ENCODE measurements at places on chromosomes 11 and 22.

- DNase-seq = no peak
Observed at GRCh38 chr11:122441666-122442035, 213.9 kb upstream of the UBASH3B start.

DNA sequence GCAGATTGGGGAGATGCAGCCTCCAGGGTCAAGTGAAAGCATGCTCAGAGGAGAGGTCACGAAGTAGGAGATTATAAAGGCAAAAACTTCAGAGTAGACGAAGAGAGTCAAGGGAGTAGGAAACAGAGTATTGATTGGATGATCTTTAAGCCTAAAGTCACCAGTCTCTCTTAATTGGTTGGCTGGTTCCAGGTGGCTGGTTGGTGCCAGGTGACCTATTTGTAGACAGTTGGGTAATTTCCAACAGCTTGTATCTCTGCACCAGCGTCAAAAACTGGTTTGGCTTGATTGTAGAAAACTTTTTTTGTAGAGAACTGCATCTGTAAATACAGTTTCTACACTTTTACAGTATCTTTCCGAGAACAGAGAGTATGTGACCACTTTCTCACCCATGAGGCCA lies 75.7 kb upstream of the CCDC90B start:
- DNase-seq = no peak

GRCh38 chr11:122108192-122108799 lies 7.7 kb downstream of the BLID start:
- DNase-seq = peak; percentile 77

DNA sequence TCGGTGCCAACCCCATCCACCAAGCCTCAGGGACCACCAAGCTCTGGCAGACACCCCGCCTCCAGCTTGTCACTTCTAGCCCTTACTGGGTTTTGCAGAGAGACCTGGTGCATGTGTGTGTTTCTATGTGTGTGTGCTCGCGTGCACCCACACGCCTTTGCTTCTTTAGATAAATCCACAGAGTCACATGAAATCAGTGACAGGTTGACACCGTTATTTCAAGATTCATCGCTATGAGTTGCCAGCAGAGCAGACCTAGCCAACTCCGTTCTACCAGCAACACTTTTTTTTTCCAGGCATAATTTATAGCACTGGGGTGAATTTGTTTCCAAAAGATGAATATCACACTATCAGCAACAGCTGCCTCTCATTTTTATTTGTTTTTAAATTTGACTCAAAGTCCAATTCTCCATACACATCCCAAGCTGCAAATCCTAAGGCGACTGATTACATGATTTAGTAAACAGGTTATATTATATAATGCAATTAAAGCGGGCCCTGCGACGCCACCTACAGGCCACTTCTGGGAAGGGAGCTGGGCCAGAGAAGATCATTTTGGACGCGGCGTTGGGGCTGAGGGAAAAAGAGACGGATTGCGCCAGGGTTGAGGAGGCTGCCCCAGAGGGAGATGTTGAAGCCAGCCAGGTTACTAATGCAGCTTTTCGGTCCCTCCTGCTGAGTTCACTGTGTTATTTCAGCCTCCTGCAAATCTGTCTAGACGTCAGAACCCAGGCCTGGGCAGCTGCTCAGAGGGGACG lies 150.5 kb downstream of the FEZ1 start:
- peak; percentile 86 for DNase-seq

GRCh38 chr11:19080579-19080993 lies 20.1 kb upstream of the MRGPRX2 start:
- peak; percentile 91 for DNase-seq

- DNase-seq = peak; percentile 26
Observed at GRCh38 chr22:35634943-35635540, 13.2 kb upstream of the APOL6 start.

GRCh38 chr11:14059491-14059890 lies 97.0 kb downstream of the SPON1 start:
- DNase-seq = no peak

DNA sequence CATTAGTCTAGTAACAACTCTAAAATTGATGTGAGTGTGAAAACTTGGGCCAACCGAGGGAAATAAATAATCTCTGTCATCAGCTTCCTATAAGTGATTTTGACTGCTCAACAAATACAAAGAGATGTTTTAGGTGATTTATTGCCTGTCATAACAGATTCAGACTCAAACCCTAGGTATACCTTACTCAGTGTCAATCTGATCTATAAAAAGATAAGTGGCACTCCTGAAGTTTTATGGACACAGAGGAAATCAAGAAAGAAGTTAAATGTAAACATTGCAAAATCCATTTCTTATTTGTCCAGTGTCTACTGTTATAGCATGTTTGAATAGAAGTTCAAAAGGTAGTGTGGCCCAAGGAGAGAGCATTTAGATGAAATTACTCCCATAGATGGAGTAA lies 30.4 kb upstream of the TYR start:
- no peak for DNase-seq

- no peak for DNase-seq
Observed at GRCh38 chr22:49755631-49756001, 72.1 kb downstream of the BRD1 start.

DNA sequence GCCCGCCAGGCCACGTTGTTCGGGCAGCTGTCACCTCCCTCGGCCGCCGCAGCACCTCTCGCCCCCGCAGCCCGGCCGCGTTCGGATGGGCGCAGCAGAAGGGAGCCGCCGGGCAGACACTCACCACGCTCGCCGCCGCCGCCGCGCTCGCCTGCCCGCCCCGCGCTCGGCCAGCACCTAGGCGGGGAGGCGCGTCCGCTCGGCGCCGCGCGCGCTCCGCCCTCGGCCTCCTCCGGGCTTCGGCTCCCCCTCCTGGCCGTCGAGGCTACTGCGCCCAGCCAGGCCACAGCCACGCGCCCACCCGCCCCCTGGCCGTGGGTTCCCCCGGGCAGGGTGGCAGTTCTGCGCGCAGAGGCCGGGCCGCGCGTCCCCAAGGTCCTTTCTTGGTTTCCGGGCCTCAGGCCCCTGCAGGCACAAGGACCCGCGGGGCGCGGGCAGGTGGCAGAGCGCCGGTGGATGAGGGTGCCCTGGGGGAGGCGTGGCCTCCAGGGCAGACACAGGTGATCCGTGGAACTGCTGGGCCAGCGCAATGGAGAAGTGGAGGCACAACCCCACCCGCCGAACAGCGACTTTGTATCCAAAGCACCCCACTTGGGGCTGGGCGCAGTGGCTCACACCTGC lies at the start of gene SLC25A22:
TSS of gene SLC25A22 (minus strand) at position 189 of the 621 bp plus-strand sequence. CDS start 3,275 bp downstream, outside the sequence.
- peak; percentile 67 for DNase-seq

DNA sequence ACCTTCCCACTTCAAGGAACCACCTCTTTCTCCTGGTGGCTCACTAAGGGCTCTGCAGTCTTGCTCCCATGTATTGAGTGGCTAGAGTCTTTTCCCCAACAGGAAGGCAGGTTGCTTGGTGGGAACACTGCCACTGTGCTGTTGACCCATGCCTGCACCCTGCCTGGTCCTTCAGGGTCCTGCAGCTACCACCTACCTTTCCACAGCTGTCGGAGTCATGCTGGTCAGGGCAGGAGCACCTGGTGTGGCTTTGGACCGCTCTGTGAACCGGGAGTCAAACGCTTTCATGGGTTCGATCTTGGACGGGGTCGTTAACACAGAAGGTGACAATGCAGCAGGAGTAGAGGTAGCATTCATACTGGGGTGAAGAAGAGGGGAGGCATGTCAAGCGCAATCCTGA lies 56.1 kb downstream of the HIRA start:
- DNase-seq = no peak

GRCh38 chr11:58921778-58922390 lies 17.4 kb upstream of the GLYATL1 start:
- DNase-seq = no peak

Measured in LHCN-M2 (cell line).